Hair follicle dermal papilla cell (primary cell): ENCODE measurements at places on chromosomes 5 and 9. TPM values are rescaled to one million over a fixed set of nuclear protein-coding genes. Genes with fewer than 3 reads are reported as not detected.

The NDUFS4 gene
- total RNA-seq: 57.8 and 74.3 TPM in 2 replicates

The MYORG gene
- 0.97 and 1.1 TPM in 2 replicates for total RNA-seq

The SVEP1 gene
- 107 and 127 TPM in 2 replicates for total RNA-seq

The MARCHF3 gene
- total RNA-seq: 1.5 and 2.7 TPM in 2 replicates

The PCDHA12 gene
- total RNA-seq: 0.16 and 0.36 TPM in 2 replicates

The BTNL8 gene
- not detected in 2 replicates for total RNA-seq

The SLC6A19 gene
- not detected in 2 replicates for total RNA-seq

The GAPT gene
- not detected in 2 replicates for total RNA-seq

The SCGB3A2 gene
- total RNA-seq: not detected in 2 replicates

The LURAP1L gene
- total RNA-seq: 8.0 and 8.1 TPM in 2 replicates

The NOTCH1 gene
- 8.4 and 15.1 TPM in 2 replicates for total RNA-seq

The CENPH gene
- total RNA-seq: 2.8 and 4.9 TPM in 2 replicates

The VCP gene
- 305 and 331 TPM in 2 replicates for total RNA-seq

The MRPS2 gene
- 17.0 and 34.1 TPM in 2 replicates for total RNA-seq

The CD72 gene
- total RNA-seq: 0.73 and 1.1 TPM in 2 replicates

The TSSK1B gene
- total RNA-seq: 0.36 and 0.49 TPM in 2 replicates

The FRMPD1 gene
- total RNA-seq: not detected in 2 replicates

The HAVCR2 gene
- total RNA-seq: 0.16 and 0.36 TPM in 2 replicates

The CARTPT gene
- total RNA-seq: not detected in 2 replicates

The KLF9 gene
- 28.7 and 38.8 TPM in 2 replicates for total RNA-seq
